BJ (cell line): ENCODE measurements at places on chromosomes 5 and 9.

GRCh38 chr5:152376886-152377285 lies 28.2 kb downstream of the NMUR2 start:
- no peak for DNase-seq

DNA sequence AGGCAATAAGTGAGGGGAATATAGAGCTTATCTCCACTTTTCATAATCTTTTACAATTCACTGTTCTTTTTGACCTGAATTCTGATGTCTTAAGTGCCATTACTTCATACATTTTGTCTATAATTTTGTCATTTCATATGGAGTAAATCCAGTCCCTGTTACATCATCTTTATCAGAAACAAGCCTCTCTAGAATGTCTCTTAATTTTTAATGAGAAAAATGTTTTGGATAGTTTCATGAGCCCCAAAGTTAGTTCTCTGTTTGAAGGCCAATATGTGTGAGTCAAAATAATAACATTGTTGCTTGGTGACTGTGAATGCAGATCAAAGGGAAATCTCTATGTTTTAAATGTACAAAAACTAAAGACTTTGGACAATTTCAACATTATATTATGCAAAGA lies 329.6 kb upstream of the ARRDC3 start:
- no peak for DNase-seq

DNA sequence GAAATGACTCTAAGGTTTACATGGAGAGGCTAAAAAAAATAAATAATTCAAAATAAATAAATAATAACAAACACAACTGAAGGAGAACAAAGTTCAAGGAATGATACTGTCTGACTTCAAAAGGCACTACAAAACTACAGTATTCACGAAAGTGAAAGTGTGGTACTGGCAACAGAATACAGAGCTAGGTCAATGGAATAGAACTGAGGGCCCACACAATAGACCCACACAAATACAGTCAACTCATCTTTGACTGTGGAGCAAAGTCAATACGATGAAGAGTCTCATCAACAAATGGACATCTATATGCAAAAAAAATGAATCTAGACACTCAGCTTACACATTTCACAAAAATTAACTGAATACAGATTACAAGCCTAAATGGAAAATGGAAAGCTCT lies 75.3 kb downstream of the FBXW11 start:
- no peak for DNase-seq

- no peak for DNase-seq
Observed at GRCh38 chr5:179608131-179608581, 15.3 kb downstream of the HNRNPH1 start.

- no peak for DNase-seq
Observed at GRCh38 chr5:116374434-116374852, 200.2 kb downstream of the SEMA6A start.

GRCh38 chr9:129335464-129336129 lies 157.5 kb upstream of the IER5L start:
- DNase-seq, result no peak

GRCh38 chr5:1474866-1475543 lies 29.8 kb upstream of the SLC6A3 start:
- DNase-seq, result no peak

DNA sequence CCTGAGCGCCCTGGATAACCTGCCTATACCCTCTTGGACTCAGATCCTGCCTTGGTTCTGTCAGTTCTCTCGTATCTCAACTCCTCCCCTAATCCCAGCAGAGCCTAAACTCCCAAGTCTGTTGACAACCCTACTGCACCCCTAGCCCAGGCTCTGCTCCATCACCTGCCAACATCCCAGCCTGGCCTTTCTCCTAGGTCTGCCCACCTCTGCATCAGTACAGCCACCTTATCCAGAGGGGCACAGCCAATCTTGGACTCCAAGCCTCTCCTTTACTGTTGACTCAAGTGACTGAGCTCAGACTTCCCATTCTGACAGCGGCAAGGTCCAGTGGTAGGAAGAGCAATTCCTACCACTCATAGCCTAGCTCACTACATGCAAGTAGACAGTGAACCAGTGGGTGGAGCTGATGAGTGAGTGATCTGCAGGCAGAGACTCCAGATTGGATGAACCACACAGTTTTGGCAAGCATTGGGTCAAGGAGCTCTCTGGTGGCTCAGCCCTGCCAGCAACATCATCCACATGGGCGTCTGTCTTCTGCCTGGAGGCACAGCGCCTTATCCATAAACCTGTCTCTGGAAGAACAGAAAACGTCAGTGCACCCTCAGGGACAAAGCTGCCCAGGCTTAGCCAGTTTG lies 26.5 kb downstream of the TRMO start:
- no peak for DNase-seq

DNA sequence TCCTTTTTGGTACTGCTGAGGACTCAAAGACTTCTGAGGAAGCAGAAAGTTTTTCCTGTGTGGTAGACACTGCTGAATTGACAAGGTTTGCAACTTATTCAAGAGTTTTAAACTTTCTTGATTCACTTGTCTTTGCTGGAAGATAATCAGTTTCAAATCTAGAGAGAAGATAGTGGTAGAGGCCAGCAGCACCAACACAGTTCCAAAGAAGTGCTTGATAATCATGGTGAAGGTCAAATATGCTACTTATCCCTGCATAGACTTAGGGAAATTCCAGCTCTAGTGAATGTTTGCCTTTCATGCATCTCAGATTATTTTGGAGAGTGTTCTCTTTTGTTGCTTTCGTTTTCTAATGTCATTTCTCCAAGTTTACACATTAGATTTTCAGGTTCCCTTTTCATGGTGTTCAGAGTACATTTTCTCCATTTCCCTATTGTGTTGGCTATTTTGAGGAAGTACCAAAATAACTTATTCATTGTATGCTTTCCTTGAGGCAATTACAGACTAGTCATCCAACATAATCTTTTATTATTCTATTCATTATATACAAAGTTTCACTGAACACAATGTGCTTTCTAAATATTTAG lies 550 bp downstream of the IFNE start:
- no peak for DNase-seq

DNA sequence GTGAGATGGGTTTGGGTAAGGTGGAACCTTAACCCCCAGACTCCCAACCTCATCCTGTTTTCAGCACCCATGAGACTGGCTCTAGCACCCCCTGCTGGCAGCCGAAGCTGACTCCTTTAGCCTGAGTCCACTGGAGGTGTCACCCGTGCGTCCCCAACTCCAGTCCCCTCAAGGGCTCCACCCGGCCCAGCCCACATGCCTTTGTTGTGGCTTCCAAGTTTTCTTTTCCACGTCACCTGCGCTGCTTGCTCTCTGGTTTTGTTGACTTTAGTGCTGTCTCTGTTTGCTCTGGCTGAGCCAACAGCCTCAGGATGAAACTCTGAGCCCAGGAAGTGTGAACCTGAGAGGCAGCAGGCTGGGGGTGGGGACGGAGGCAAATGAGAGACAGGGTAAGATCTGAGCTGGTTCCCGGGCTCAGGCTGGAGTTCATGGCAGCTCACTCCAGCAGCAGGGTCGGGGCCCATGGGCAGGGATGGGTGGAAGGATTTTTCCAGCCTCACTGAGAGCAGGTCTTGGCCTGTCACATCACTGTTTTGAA lies 13.2 kb upstream of the AQP7 start:
- no peak for DNase-seq

- DNase-seq, result no peak
Observed at GRCh38 chr5:27830546-27830945, 792.2 kb upstream of the CDH9 start.

GRCh38 chr9:105319202-105319813 lies 74.9 kb downstream of the SLC44A1 start:
- no peak for DNase-seq

DNA sequence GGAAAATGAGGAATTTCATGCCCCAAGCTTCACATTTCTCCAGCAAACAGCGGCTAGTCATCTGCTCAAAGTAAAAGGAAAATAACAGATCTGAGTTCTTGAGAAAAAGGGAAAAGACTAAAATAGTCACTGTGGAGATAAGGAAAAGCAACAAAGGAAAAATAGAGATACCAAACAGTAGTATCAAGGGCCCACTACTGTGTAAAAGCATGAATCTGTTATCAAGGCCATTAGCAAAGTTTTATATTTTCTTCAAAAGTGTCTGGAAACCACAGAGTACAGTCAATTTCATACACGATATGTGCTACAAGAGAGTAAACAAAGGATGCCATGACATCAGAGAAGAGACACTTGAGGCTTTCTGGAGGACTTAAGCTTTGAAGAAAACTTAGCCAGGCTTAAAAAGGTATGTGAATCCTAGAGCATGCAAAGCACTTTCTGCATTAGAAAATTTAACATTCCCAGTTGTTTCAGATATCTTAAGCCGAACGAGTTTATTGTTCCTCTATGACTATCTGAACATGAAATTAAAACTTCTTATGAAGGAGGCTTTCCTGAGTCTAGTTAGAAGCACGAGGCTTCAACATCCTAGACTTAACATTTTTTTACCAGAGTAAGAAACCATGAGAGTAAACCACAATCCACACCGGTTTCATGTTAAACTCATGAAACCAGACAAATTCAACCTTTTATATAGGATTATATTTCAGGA lies 1.2 kb downstream of the TTC33 start:
- no peak for DNase-seq

DNA sequence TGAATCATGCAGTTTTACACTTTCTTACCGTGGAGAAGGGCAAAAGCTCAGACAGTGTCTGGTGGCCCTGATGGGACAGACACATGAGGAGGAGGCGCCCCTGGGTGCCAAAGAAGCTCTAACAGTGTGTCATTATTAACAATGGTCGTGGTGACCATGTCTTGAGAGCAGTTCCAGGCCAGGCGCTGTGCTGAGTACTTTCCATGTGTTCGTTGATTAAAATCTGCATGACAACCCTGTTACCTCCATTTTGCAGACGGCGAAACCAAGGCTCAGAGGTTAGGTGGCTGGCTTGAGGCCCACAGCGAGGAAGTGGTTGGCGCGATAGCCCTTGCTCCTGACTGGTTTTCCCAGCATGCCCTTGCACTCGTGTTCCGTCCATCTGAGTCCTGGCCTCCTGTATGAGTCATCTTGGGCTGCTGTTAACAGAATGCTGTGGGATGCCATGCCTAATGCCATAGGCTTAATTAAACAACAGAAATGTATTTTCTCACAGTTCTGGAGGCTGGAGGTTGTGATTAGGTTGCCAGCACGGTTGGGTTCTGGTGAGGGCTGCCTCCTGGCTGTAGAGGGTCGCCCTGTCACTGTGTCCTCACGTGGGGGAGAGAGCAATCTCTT lies 92.0 kb downstream of the AMBP start:
- no peak for DNase-seq

- DNase-seq, result no peak
Observed at GRCh38 chr5:106907979-106908378, 762.8 kb downstream of the EFNA5 start.
